Activated T-helper 2 cell treated with anti-CD3 and anti-CD28 coated beads, Interferon-gamma antibody, Interleukin-2, Interleukin-4, amounts not matched to agents 10 μg/mL and 5 μg/mL and 100 μg/mL, durations not matched to agents 14 hours and 24 hours and 36 hours (primary cell): ENCODE measurements at places on chromosomes 4 and X. TPM values are rescaled to one million over a fixed set of nuclear protein-coding genes. Genes with fewer than 3 reads are reported as not detected.

NWD2 gene
- not detected in 2 replicates for total RNA-seq

MAGEA12 gene
- not detected in 2 replicates for total RNA-seq

PDZD4 gene
- total RNA-seq = 0.23 and 0.91 TPM in 2 replicates

LRAT gene
- 0.07 TPM in 1 of 2 replicates, not detected in the other for total RNA-seq

ADAM29 gene
- not detected in 2 replicates for total RNA-seq

TLL1 gene
- total RNA-seq = not detected in 2 replicates

SPOCK3 gene
- not detected in 2 replicates for total RNA-seq

EGFL6 gene
- 2.3 and 3.4 TPM in 2 replicates for total RNA-seq

GABRG1 gene
- total RNA-seq = not detected in 2 replicates

IL13RA1 gene
- 0.16 and 0.46 TPM in 2 replicates for total RNA-seq

SMIM31 gene
- not detected in 2 replicates for total RNA-seq

SMIM10 gene
- total RNA-seq = 1.8 and 1.9 TPM in 2 replicates

ARX gene
- not detected in 2 replicates for total RNA-seq

HHIP gene
- total RNA-seq = not detected in 2 replicates

GABRB1 gene
- total RNA-seq = not detected in 2 replicates

TEX13D gene
- 0.05 and 0.11 TPM in 2 replicates for total RNA-seq

COL4A5 gene
- not detected in 2 replicates for total RNA-seq

SSX3 gene
- not detected in 2 replicates for total RNA-seq

SLC2A9 gene
- total RNA-seq = 1.3 and 2.4 TPM in 2 replicates

AR gene
- total RNA-seq = 0.25 and 0.28 TPM in 2 replicates

FAM47B gene
- total RNA-seq = not detected in 2 replicates

INTU gene
- not detected in 2 replicates for total RNA-seq

SPANXN4 gene
- not detected in 2 replicates for total RNA-seq

NPY2R gene
- total RNA-seq = not detected in 2 replicates

TACR3 gene
- total RNA-seq = not detected in 2 replicates
